Activated CD8-positive, alpha-beta T cell treated with anti-CD3 and anti-CD28 coated beads for 36 hours (primary cell): ENCODE measurements at places on chromosomes 7 and 10. TPM values are rescaled to one million over a fixed set of nuclear protein-coding genes. Genes with fewer than 3 reads are reported as not detected.
A peak's percentile ranks its signal among the peaks of the same experiment; 100 is the strongest.

TACR2 gene
- total RNA-seq: not detected

GJC3 gene
- 0.41 TPM for total RNA-seq

FFAR4 gene
- total RNA-seq: not detected

- H3K27ac ChIP-seq: peak overlapping the region; percentile 66
- peak; percentile 38 for DNase-seq
- H3K4me3 ChIP-seq: peak overlapping the region; percentile 73
- H3K36me3 ChIP-seq: no peaks in the 10 kb centered on the region
- H3K4me1 ChIP-seq: peaks cover 44% of the 10 kb centered on the region
- peaks cover 18% of the 10 kb centered on the region for H3K27me3 ChIP-seq
These were observed 38.1 kb downstream of the RASGEF1A start for GRCh38 chr10:43228783-43229207.

DNA sequence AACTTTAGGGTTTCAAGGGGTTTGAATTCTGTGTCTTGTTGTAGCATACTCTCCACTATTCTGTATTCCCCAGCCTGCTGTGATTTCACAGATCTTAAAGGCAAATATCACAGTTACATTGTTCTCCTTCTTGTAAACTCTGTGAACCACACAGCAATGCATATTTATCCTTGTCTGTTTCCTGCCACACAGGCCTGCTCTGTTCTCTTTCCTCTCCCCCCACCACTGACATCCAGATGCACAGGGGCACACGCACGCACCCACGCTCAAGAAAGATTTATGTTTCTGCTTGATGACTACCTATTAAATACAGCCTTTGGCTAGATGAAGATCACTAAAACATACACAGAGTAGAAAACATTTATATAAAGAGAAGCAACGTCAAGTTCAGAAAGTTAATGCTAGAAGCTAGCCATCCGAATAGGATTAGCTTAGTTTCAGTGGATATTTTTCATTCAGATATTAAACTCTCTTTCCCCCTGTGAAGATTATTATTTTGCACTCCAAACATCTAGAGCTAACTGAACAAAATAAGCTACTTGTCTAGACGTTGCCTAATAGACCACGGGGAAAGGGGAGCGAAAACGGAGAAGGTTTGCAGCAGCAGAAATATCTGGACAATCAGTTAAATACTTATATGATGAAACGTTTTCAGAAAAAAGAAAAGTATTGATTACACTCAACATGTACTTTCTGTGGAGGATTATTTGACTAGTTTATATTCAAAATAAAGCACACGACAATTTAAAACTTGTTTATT lies 193.1 kb upstream of the SEMA3C start:
- DNase-seq: no peak
- no peak overlapping the region for H3K4me3 ChIP-seq
- no peaks in the 10 kb centered on the region for H3K4me1 ChIP-seq
- no peaks in the 10 kb centered on the region for H3K36me3 ChIP-seq

DNA sequence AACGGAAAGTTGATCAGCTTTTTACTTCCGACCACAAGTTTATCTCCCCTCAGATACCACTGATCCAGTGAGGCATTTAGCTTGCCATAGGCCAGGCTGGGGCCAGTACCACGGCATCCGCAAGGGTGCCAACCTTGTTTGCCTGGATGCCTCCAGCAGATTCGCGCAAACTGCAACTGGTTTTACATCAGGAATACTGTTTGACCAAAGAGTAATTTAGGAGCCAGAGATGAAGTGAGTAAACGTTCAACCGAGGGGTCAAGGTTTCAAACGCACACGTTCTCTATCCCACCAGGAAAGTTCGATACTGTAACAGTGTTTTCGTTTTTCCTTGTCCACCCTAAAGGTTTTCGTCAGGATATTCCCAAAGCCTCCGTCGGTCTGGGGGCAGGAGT lies 266 bp upstream of the MDFIC start:
- H3K27me3 ChIP-seq: no peaks in the 10 kb centered on the region
- peak; percentile 30 for DNase-seq
- peaks cover 21% of the 10 kb centered on the region for H3K36me3 ChIP-seq
- H3K4me1 ChIP-seq: peaks cover 58% of the 10 kb centered on the region
- peak overlapping the region; percentile 81 for H3K4me3 ChIP-seq

GRCh38 chr7:104306793-104307192 lies 21.6 kb upstream of the LHFPL3 start:
- DNase-seq: no peak
- H3K4me1 ChIP-seq: no peaks in the 10 kb centered on the region
- H3K36me3 ChIP-seq: no peaks in the 10 kb centered on the region

GRCh38 chr7:114979388-114979787 lies 57.5 kb downstream of the MDFIC start:
- H3K36me3 ChIP-seq: peaks cover 35% of the 10 kb centered on the region
- H3K27me3 ChIP-seq: no peaks in the 10 kb centered on the region
- no peak overlapping the region for H3K4me3 ChIP-seq
- H3K27ac ChIP-seq: no peak overlapping the region

GRCh38 chr10:35606430-35606829 lies 1.3 kb downstream of the GJD4 start:
- no peaks in the 10 kb centered on the region for H3K36me3 ChIP-seq
- H3K4me1 ChIP-seq: peaks cover 5% of the 10 kb centered on the region
- H3K27me3 ChIP-seq: peaks cover 48% of the 10 kb centered on the region
- no peak overlapping the region for H3K4me3 ChIP-seq

DNA sequence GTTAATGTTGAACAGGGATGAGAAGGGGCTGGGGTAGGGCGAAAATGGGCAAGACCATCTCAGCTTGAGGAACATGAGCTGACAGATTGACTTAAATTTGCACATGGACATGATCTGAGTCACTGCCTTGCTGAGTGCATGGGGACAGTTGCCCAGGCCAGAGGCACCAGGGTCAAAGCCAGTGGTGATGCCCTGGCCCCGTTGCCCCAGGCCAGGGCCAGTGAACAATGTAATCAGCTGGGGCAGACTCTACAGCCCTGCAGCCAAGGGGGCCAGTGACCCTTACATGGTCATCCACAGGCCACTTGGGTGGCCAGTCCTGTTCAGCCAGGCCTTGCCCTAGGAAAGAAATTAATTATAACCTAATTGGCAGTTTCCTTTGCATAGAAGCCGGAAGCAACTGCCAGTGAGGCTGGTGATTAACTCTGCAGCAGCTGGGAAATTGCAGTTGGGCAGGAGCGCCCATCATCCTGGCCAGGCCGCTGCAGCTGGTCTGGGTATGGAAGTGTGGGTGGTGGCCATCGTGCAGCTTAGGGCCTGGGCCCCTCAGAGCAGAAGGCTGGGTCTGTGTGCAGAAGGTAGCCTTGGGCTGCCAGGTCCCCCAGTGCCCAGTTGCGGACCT lies 9.6 kb downstream of the RET start:
- H3K27ac ChIP-seq: no peak overlapping the region
- H3K27me3 ChIP-seq: no peaks in the 10 kb centered on the region
- no peaks in the 10 kb centered on the region for H3K4me1 ChIP-seq
- no peak for DNase-seq
- no peaks in the 10 kb centered on the region for H3K36me3 ChIP-seq

DNA sequence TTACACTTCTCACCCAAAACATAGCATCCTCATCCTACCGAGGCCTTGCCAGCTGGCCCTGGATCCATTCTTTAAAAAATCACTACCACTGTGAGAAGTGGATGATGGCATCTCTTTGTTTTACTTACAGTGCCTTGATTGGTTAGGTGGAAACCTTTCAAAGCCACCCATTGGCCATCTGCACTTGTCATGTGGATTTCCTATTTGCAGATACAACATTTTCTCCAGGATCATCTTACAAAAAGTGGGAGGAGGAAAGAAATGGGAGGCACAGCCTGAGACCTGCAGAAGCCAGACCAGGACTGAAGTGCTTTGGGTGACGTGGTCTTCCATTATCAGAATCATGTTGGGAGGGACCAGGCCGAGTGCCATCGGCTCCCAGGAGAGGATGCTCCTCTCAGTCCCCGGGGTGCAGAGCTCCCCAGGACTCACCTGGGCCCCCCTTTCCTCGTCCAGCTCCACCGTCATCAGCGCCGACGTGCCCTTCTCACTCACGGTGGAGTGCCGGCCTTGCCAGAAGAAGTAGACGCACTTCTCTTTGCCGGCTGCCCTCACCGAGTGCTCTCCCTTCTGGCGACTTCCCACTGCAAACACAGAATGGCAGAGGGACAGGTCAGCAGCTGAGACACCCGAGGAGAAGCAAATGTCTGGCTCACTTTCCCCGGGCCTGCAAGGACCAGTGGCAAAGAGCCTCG lies 161.2 kb downstream of the SVIL start:
- H3K36me3 ChIP-seq: peaks cover 12% of the 10 kb centered on the region
- no peak overlapping the region for H3K4me3 ChIP-seq
- no peak for DNase-seq
- peaks cover 16% of the 10 kb centered on the region for H3K4me1 ChIP-seq
- H3K27me3 ChIP-seq: no peaks in the 10 kb centered on the region
- H3K27ac ChIP-seq: no peak overlapping the region

- no peak overlapping the region for H3K4me3 ChIP-seq
- H3K4me1 ChIP-seq: peaks cover 23% of the 10 kb centered on the region
- H3K27me3 ChIP-seq: no peaks in the 10 kb centered on the region
These were observed 52.5 kb downstream of the PRKAG2 start for GRCh38 chr7:151824373-151824933.

GRCh38 chr10:86402283-86402941 lies 35.8 kb upstream of the GRID1 start:
- H3K27me3 ChIP-seq: no peaks in the 10 kb centered on the region
- H3K4me3 ChIP-seq: peak overlapping the region; percentile 88
- no peak for DNase-seq
- no peaks in the 10 kb centered on the region for H3K36me3 ChIP-seq

DNA sequence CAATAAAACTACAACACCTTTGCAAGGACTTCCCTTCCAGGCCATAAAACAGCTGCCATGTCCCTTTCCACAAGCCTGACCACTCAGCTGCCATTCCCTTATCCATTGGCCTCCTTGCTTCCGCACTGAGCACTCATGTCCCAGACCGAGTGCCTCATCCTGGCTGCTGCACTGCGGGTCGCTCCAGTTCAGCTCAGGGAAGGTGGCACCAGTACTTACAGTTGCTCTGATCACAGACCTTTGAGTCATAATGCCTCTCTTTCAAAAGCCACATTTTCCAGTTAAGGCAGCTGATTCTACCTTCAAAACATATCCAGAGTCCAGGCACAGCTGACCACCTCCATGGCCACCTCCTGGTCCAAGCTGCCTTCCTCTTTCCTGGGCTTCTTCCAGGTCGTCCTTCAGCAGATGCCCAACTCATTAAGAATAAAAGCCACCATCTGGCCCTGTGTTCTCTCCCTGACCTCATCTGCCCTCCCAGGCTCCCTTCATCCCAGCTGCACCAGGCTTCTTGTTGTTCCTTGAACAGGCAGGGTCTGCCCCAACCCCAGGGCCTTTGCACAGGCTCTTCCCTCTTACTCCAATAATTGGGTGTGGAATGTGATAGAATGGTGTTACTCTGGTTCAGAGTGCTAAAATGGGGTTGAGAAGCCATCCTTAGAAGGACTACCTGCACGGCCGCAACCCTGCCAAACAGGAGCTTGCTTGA lies 64.5 kb downstream of the RAMP3 start:
- DNase-seq: no peak
- no peak overlapping the region for H3K4me3 ChIP-seq
- H3K27me3 ChIP-seq: peaks cover 11% of the 10 kb centered on the region
- no peaks in the 10 kb centered on the region for H3K4me1 ChIP-seq

GRCh38 chr7:143217806-143218205 lies 4.0 kb upstream of the TAS2R40 start:
- no peak overlapping the region for H3K4me3 ChIP-seq
- no peaks in the 10 kb centered on the region for H3K4me1 ChIP-seq
- no peak overlapping the region for H3K27ac ChIP-seq

GSDME gene
- total RNA-seq: 5.2 TPM

GRCh38 chr7:24419077-24419476 lies 135.1 kb downstream of the NPY start:
- H3K36me3 ChIP-seq: no peaks in the 10 kb centered on the region
- no peak overlapping the region for H3K4me3 ChIP-seq
- H3K4me1 ChIP-seq: no peaks in the 10 kb centered on the region

DNA sequence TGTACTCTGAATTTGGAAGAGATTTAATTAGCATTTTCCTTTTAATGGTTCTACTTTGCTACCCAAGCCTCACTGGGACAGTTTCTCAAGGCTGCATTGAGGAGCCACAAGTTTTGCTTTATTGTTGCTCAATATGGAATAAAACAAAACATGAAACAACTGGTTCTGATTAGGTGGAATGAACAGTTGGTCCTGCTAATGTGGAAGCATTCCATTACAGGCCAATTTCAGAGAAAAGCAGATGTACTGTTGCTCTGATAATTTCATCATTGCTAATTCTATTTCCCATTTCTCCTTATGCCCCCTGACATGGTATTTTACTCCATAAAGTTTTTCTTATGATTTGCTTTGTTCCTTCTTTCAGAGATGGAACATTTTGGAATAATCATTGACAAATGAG lies 66.0 kb upstream of the PAPSS2 start:
- no peaks in the 10 kb centered on the region for H3K4me1 ChIP-seq
- no peaks in the 10 kb centered on the region for H3K36me3 ChIP-seq
- no peak overlapping the region for H3K4me3 ChIP-seq
- H3K27ac ChIP-seq: no peak overlapping the region
- no peak for DNase-seq

PHTF2 gene
- 25.4 TPM for total RNA-seq

DNA sequence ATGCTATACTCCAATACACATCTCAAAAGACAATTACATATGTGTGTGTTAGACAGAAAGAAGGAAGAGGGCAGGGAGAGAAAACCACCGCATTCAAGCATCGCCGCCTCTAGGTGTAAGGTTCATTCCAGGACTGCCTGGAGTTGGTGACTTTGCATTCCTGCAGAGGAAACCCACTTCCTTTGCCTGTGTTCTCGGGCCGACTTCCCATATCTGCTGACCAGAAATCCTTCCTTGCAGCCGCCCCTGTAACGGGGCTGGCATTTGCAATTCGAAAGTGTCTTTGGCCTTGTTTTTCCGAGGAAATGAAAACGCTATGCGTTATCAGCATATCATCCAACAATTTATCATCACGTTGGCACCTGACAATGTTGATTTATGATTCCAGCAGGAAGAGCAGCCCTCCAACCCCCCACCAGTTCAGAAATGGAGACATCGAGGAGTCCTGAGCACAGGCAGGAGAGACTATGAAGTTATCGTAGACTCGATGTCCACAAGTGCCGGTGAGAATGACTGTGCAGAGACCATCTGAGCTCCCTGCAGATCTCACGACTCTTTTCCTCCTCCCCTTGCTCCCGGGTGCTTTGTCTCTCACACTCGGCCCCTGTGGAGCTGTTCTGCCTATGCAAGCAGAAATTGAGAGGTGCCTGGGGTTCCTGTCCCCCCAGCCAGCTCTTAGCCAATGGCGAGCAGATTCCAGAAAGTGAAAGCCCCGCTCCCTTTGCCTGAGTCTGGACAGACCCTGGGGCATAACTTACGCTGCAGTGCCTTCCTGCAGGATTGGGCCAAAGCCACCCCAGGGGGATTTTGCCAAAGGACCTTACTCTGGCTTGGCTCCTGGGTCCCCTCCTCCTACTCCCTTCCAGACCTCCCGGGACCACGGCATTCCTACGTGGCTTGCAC lies 68.9 kb upstream of the FOXK1 start:
- peak overlapping the region; percentile 50 for H3K4me3 ChIP-seq
- H3K4me1 ChIP-seq: peaks cover 10% of the 10 kb centered on the region
- no peak overlapping the region for H3K27ac ChIP-seq
- DNase-seq: no peak
- H3K36me3 ChIP-seq: no peaks in the 10 kb centered on the region
- no peaks in the 10 kb centered on the region for H3K27me3 ChIP-seq
